ENCODE measurements at places on chromosomes 11 and 22. TPM values are rescaled to one million over a fixed set of nuclear protein-coding genes. Genes with fewer than 3 reads are reported as not detected.

DNA sequence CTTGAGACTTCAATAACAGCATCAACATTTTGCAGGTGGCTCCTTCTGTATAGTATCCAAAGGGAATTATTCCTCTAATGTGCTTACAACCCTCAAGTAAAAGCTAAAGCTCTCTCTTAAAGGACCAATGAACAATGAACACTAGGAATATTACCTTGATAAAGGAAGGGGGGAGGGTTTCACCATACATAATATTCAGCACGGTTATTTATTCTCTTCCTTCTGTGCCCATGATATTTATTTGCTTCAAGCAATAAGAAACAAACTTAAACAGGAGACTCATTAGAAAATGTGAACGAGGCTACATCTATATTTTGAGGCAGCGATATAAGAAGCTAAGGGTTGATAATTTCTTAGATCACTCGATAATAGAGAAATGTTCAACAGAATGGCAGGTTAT is 21.2 kb downstream of the BLID start:
- DNase-seq: no peak

GRCh38 chr11:42972741-42973140 is 339.1 kb upstream of the API5 start:
- DNase-seq: no peak

DNA sequence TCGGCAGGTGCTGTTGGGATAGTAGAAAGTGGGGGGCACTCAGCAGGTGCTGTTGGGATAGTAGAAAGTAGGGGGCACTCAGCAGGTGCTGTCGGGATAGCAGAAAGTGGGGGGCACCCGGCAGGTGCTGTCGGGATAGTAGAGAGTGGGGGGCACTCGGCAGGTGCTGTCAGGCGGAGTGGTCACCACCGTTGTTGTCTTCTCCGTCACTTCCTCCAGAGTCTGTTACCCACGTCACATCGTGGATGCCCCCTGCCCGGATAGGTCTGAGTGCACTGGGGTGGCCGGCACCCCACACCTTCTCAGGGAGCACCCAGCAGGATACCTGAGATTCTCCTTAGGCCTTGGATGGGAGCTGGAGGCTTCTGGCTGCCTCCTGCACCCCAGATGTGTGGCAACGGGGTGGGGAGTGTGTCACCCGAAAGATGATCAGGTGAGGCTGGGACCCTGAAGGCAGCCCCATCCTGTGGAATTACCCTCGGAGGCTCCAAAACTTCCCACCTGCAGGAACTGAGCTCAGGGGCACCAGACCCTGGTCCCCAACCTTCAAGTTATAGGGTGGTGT is 24.1 kb upstream of the KRTAP5-7 start:
- no peak for DNase-seq

DNA sequence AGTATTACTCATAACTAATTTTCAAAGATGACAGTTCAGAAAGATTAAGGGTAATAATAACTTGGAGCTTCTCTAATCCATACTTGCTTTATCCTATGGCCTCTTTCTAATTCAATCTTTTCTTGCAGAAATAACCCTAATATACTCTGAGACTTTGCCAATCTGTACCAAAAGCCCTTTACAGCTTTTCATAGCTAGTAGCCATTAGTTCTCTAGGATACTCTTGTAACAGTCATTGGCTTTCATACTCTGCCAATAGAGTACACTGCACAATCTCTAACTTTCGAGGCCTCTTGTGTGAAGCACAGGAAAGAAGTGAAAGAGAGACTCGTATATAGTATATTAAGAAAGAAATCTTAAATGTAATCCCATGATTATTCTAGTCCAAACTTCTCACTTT is 38.1 kb downstream of the SLC36A4 start:
- no peak for DNase-seq

GRCh38 chr11:64870893-64871466 is 7.4 kb downstream of the EHD1 start:
- no peak for DNase-seq

GRCh38 chr11:19405966-19406365 is 165.2 kb upstream of the E2F8 start:
- DNase-seq: no peak

DNA sequence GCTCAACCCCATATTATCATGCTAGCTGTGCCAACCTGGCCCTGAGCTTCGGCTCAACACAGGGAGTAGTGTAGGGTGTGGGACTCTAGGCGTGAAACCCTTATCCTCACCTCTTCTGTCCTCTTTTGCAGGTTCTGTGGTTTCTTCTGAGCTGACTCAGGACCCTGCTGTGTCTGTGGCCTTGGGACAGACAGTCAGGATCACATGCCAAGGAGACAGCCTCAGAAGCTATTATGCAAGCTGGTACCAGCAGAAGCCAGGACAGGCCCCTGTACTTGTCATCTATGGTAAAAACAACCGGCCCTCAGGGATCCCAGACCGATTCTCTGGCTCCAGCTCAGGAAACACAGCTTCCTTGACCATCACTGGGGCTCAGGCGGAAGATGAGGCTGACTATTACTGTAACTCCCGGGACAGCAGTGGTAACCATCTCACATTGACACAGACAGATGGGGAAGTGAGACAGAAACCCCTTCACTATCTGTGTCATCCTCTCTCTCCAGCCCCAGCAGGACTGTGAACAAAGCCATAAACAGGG is 76.4 kb downstream of the GGTLC2 start:
- DNase-seq: no peak

DNA sequence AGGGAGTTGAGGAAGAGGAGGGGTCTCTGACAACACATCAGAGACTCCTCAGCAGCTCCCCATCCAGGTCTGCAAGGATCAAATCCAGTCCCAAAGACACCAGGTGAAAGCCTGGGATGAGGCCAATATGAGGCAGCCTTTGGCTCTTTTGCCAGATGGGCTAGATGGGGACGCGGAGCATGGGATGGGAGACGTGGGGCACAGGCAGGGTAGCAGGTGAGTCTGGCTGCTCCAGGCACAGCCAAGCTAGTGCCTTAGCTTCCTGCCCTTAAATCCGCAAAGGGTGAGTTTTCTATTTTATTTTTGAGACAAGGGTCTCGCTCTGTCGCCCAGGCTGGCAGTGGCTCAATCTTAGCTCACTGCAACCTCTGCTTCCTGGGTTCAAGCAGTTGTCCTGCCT is 19.6 kb upstream of the DRICH1 start:
- DNase-seq: no peak

DNA sequence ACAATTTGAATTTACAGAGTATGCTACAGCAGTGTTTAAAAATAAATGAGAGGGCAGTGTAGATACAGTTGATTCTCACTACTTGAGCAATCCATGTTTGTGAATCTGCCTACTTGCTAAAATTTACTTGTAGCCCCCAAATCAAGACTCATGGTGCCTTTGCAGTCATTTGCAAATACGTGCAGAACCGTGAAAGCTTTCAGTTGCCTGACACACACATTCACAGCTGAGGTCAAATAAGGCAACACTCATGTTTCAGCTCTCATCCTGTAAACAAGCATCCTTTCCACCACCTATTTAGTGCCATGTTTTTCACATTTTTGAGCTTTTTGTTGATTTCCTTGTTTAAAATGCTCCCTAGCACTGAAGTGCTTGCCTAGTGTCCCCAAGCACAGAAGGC is 32.5 kb upstream of the RASL10A start:
- DNase-seq: no peak

DNA sequence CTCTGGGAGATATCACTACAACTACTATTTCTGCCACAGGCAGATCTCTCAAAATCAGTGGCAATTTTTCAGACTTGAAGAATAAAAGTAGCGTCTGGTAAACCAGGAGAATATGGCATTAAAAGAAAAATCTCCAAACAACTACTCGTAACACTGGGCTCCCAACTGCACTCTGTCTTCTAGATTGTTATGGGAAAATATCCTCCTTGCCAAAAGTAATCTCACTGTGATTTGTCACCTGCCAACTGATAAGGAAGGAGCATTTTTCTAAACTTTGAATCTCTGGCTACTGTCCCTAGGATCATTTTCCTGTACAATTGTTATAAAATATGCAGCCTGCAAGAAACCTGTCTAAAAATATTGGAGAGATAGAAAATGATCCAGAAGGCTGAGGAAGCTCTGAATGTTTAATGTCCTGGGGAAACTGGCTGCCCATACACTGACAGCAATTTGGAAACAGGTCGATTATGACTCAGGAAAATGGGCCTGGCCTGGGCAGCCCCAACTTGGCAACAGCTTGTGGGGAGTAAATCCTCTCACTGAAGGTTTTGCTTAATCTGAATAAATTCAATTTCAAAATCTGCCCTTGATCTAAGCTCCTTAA is 90.5 kb upstream of the DBX1 start:
- no peak for DNase-seq

DNA sequence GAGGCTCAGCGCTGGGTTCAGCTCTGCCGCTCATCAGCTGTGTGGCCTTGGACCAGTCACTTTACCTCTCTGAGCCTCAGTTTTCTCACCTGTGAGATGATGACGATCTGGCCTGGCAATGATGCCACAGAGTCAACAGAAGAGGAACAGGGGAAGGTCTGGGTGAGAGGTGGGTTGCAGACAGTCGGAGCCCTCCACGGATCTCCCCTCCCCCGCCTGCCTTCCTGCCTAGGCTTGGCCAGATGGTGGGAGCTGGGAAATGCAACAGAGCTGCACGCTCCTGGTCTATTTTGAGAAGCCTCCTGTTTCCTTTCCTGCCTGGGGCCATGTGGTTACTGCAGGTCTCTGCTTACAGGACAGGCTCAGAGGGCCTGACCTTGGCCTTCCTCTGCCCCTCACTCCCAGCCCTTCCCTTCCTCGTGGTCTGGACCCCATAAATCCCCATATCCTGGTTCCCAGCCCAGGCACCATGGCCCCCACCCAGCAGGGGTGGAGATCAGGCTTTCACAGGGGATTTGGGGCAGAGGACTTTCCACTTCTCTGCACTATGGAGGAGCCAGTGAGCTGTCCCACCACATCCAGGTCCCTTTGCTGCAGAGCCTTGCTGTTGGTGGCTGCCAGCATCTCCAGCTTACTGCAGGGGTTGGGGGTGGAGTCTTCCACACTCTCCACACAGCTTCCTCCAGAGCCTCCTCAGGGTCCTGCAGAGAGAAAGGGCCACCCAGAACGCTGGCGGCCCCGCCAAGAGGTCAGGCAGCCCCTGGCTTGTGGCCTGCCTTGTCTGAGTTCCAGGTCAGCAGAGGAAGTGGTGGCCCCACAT is 46.9 kb downstream of the C11orf96 start:
- no peak for DNase-seq

GRCh38 chr11:22859756-22860155 is 518 bp downstream of the CCDC179 start:
- DNase-seq: no peak

- DNase-seq: peak; percentile 3
Observed at GRCh38 chr11:126053415-126054286, 9.0 kb downstream of the CDON start.

DNA sequence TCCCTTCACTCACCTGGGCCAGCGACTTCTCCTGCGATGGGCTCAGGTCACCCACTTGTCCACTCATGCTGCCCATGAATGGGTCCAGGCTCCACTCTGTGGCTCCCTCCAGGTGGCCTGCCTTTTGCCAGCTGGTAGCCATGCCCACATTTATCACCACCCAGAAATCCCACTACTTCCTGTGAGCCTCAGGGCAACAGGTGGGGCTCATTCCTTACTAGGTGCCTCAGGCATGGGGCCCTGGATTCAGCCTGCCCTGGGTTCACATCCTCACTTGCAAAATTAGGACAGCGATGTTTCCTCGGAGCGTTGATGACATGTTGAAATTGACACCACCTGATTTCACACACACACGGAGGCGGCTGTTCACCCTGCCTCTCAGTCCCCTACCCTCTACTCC is at the start of gene SEC14L6:
Gene SEC14L6 (minus strand): TSS at position 126 of the 400 bp plus-strand sequence. CDS start 59 bp downstream, at position 67.
- DNase-seq: no peak

- DNase-seq: peak; percentile 57
Observed at GRCh38 chr11:120128392-120129119, 9.4 kb downstream of the TRIM29 start.

DNA sequence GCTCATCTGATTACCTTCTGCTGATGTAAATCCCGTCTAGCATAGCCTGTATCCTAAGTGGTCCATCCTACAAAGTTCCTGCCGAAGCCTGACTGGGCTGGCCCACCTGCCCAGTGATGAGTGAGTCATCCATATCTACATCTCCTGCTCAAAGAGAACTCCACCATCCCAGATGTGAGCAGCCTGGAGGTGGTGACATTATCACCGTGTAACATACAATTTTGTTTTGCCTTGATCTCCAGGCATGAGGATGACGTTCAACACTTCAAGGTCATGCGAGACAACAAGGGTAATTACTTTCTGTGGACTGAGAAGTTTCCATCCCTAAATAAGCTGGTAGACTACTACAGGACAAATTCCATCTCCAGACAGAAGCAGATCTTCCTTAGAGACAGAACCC is 5.6 kb downstream of the TMA7B start:
- no peak for DNase-seq

GRCh38 chr11:64846998-64847666 is 2.7 kb upstream of the CDC42BPG start:
- DNase-seq: no peak

GRCh38 chr11:2594267-2594666 is 105.5 kb downstream of the KCNQ1OT1 start:
- DNase-seq: no peak

SAA1 gene
- polyA plus RNA-seq: 3.4 TPM

OR8D4 gene
- not detected for polyA plus RNA-seq

CYP2R1 gene
- 14.0 TPM for polyA plus RNA-seq

CCDC87 gene
- polyA plus RNA-seq: 0.15 TPM

CBX6 gene
- 21.9 TPM for polyA plus RNA-seq

SLC25A45 gene
- 2.1 TPM for polyA plus RNA-seq

GGTLC2 gene
- polyA plus RNA-seq: not detected

SYT12 gene
- polyA plus RNA-seq: 0.13 TPM

SMTNL1 gene
- not detected for polyA plus RNA-seq

OR52E8 gene
- not detected for polyA plus RNA-seq

Measured in BJ (cell line).